Upper lobe of right lung (tissue), 1 donor: ENCODE measurements at places on chromosomes 1 and 21. TPM values are rescaled to one million over a fixed set of nuclear protein-coding genes. Genes with fewer than 3 reads are reported as not detected.

DNA sequence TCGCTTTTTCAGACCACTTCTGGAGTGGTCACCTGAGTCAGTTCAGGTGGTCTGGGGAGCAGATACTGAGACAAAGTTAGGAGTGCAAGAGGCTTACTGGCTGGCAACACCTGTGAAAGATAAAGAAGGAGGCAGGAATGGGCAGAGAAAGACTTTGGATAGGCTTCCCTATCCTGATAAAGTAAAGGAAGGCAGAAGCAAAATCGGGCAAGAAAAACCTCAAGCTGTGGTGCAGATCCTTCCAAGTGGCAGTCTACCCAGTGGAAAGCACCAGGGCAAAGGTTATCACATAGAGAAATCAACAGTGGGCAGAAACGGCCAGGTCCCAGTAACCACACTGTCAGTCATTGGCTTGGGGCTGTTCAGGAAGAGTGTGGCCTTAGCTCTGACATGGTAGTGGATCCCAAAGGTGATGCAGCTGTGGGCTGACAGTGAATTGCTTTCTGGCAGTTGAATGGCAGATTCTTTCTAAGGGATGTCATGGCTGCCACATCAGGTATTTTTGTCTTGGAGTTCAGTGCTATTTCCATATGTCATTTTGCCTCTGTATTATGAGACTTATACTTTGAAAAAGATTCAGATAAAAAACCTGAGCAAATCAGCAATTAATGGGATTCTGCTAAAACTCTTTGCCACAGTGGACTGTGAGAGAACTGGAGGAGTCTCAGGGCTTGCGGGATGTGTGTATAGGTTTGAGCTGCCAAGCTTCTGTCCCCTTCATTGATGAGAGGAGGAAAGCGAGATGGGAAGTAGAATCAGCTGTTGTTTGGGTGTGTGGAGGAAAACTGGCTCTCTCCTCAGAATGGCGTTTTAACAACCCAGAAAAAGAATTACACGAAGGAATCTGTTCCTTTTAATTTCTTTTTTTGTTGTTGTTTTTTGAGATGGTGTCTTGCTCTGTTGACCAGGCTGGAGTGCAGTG lies 8.1 kb upstream of the CGN start:
- DNase-seq: no peak

- DNase-seq: no peak
Observed at GRCh38 chr1:7366955-7367665, 404.0 kb upstream of the VAMP3 start.

Gene NKAIN1
- total RNA-seq: not detected

Gene PROX1
- 14.1 TPM for total RNA-seq

DNA sequence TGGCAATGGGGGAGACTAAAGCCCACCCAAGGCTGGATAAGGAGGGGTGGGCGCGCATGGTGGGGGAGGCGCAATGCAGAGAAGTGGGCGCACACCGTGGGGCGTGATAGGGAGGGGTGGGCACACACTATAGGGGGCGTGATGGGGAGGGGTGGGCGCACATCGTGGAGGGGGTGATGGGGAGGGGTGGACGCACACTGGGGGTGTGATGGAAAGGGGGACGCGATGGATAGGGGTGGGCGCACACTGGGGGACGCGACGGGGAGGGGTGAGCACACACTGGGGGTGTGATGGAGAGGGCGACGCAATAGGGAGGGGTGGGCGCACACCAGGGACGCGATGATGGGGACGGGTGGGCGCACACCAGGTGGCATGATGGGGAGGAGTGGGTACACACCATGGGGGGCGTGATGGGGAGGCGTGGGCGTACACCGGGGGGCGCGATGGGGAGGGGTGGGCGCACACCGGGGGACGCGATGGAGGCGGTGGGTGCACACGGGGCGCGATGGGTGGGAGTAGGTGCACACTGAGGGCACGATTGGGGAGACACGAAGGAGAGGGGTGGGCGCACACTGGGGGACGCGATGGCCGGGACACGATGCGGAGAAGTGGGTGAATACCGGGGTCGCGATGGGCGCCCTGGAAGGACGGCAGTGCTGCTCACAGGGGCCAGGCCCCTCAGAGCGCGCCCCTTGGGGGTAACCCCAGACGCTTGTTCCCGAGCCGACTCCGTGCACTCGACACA lies 929 bp downstream of the SUMO3 start:
- DNase-seq: no peak

- no peak for DNase-seq
Observed at GRCh38 chr21:43645136-43645891, 14.0 kb downstream of the HSF2BP start.

GRCh38 chr1:6727535-6727934 lies 25.9 kb upstream of the DNAJC11 start:
- DNase-seq: peak; percentile 71

- no peak for DNase-seq
Observed at GRCh38 chr1:207073906-207074820, 14.5 kb upstream of the C4BPB start.

Gene NCF2
- 144 TPM for total RNA-seq

GRCh38 chr1:175758601-175759000 lies 15.2 kb upstream of the TNR start:
- DNase-seq: no peak

Gene RXFP4
- total RNA-seq: not detected

- no peak for DNase-seq
Observed at GRCh38 chr1:32980080-32980479, 15.5 kb upstream of the RNF19B start.

DNA sequence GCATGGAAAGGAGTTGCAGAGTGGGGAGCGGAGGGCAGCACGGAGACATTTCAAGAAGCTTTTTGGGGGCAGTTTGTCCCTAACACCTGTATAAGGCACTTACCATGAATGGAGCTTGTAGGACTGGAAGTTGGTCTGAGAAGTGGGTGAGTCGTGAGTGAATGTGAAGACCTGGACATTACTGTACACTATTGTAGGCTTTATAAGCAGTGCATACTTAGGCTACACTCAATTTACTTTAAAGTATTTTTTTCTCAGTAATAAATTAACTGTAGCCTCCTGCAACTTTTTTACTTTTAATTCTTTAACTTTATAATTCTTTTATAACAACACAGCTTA lies 141.6 kb upstream of the ETV3 start:
- DNase-seq: no peak

DNA sequence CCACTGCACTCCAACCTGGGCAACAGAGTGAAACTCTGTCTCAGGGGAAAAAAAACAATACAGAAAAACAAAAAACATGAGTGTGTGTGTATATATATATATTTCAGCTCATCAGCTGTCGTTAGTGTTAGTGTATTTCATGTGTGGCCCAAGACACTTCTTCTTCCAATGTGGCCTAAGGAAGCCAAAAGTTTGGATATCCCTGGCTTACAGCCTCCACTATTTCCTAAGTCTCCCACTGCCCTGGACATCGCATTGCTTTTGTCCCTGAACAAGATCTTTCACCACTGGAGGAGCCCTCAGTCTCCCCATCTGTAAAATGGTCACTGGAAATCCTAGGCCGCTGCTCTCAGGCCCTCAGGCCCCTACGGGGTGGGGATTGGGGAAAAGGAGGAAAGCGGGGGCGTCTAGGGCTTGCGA lies 391 bp upstream of the LDLRAP1 start:
- DNase-seq: no peak

Gene MPZ
- total RNA-seq: 2.5 TPM

- no peak for DNase-seq
Observed at GRCh38 chr1:86104606-86105532, 51.7 kb downstream of the COL24A1 start.

Gene TMEM61
- total RNA-seq: 2.3 TPM

GRCh38 chr1:64960731-64961130 lies 5.6 kb downstream of the JAK1 start:
- DNase-seq: no peak

DNA sequence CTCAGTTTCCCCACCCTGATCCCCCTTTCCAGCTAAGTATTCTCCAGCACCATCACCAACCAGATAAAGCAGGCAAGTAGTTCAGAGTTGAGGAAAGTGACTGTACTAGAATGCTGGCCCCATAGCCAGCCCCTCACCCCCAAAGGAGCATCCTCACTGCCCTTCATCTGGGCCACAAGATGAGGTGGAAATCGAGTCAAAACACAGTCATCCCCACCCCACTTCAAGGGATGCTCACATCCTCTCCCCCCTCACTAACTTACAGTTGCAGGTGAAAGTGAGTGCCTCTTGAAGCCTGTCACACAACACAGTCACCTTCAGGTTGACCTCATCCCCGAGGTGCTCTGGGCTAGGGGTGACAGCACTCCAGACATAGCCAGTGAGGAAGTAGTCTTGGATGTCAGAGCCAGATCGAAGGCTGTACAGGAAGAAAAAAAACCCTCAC lies 30.4 kb downstream of the PIK3C2B start:
- no peak for DNase-seq

- no peak for DNase-seq
Observed at GRCh38 chr1:221137666-221138065, 258.4 kb downstream of the HLX start.

- no peak for DNase-seq
Observed at GRCh38 chr1:238001818-238002217, 111.1 kb upstream of the ZP4 start.

- no peak for DNase-seq
Observed at GRCh38 chr1:232493869-232494268, 136.1 kb downstream of the SIPA1L2 start.

Gene SPRR2E
- not detected for total RNA-seq

Gene CTH
- 3.6 TPM for total RNA-seq

- DNase-seq: no peak
Observed at GRCh38 chr1:205229916-205230700, 2.4 kb downstream of the TMCC2 start.

DNA sequence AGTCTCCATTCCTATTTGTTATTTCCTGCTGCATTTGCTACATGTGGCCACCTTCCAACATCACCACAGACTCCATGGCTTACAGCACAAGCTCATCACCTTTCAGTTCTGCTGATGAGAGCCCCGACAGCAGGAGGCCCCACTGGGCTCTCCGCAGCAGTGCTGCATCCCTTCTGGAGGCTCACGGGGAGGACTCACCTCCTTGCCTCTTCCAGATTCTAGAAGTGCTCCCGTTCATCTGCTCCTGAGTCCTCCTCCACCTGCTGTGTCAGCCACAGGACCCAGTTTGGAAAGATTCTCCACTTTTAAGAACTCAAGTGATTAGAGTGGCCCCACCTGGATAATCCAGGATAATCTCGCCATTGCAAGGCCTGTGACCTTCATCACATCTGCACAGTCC lies 167.6 kb downstream of the PCBP3 start:
- no peak for DNase-seq

DNA sequence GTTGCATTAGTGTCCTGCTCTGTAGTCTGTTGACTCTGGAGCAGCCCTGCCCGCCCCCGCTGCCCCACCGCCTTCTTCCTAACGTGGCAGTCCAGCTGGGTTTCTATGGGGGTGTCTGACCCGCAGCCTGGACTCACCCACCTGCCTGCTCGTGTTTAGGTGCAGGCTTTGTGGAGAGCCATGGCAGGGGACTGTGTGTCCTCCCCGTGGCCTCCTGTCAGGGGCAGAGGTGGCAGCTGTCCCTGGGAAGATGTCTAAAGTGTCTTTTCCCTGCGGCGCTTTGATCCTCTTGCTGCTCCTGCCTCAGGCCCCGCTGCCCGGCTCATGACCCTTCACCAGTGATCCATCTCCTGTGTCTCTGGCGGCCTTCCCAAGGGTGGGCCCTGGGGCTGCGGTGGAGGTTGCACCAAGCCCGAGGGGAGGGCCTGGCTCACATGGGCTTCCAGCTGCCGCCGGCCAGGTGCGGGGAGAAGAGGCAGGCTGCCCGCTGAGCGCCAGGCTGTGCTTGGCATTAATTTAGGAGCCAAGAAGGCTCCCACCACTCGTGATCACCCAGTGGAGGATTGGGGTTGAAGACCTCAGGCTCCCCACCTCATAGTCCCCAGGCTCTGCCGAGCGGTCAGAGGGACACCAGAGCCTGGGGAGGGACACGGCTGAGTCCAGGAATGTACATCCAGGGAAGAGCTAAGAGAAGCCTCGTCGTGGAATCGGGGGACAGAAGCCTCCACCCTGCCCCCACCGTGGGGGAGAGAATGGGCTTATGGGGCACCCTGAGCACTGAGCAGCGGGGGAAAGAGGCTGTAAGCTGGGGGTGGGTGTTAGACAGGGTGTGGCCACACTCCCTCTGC lies 44.1 kb downstream of the COL18A1 start:
- DNase-seq: no peak
